ENCODE measurements at places on chromosomes 16 and 17.
A peak's percentile ranks its signal among the peaks of the same experiment; 100 is the strongest.

- DNase-seq: no peak
Measured at GRCh38 chr16:46688101-46688653, 801 bp downstream of the VPS35 start.

DNA sequence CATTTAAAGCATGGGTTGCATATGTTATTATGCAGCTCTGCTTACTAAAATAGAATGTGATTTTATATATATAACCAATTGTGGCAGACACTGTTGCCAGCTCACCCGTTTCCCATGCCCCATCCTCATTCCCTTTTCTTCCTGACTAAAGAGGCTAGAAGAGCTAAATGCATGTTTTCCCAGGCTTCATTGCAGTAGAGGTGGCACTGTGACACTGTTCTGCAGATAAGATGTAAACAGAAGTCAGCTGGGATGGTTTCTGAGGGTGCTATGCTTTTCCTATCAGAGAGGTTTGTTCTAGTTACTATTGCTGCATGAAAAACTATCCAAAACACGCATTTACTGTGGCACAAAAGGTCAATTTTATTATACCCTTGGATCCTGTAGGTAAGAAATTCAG, 5.7 kb upstream of the TOB1 start:
- no peak for DNase-seq

DNA sequence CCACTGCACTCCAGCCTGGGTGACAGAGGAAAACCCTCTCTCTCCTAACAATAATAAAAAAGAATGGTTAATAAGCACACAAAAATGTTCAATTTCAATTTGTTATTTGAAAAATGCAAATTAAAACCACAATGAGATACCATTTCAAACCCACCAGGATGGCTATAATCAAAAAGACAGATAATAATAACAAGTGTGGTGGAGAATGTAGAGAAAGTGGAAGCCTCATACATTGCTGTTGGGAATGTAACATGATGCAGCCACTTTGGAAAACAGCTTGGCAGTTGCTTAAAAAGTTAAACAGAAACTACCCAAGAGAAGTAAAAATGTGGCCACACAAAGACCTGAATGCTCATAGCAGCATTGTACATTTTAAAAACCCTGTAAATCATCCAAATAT, 51.8 kb upstream of the MAP3K14 start:
- no peak for DNase-seq

DNA sequence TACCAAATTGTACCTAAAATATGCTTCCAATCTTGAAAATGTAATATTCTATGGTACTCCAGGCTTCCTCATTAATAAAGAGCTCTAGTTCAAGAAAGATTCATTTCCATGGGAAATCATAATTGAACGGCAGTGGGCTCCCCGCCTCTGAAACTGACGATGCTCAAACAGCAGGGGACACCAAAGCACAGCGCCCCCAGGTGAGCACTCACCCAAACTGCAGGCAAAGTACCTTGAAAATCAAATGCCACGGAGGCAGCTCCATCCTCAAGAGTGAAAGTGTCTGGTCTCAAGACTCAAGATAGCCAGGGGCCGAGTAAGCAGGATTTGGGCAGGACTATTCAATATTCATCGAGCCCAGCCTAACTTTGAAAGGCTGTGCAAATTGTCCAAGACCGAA, 217.4 kb upstream of the TNRC6C start:
- no peak for DNase-seq

DNA sequence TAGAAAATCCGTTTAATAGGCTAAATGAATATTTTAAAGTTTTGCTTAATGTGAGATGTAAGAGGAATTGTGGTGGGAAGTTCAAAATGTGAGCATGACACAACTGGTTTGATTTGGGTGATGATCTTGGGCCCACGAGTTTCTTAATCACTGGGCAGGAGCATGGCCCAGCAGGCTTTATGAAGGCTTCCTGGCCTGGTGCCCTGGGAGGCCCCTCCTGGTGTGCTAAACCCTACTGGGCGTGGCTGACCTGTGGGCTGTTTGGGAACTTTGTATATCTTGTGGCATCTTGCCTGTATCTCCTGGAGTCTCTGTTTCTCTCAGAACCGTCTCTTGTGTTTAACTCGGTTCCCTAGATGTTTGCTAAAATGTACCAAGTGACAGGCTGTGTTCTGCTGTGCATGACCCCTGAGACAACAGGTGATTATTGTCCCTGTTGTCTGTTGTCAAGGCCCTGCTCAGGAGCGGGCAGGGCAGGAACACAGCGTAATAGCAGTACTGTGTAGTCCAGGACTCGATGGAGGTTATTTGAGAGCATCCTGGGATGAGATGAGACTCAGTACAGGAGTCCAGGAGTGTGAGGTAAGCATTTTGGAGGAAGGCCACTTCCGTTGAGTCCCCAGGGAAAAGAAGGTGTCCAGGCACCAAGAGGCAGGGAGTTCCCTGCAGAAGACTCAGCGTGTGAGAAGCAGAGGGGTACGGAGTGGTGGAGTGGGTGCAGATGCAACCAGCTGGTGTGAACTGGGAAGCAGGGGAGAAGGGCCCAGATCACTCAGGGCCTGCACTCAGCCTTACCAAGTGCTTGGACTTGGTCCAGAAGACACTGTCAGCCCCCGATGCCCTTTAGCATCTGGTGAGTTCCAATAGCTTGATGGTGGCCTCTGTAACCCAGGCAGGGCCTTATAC, 48.5 kb downstream of the B9D1 start:
- DNase-seq: no peak

GRCh38 chr16:84735849-84736586, 36.2 kb downstream of the USP10 start:
- no peak for DNase-seq

DNA sequence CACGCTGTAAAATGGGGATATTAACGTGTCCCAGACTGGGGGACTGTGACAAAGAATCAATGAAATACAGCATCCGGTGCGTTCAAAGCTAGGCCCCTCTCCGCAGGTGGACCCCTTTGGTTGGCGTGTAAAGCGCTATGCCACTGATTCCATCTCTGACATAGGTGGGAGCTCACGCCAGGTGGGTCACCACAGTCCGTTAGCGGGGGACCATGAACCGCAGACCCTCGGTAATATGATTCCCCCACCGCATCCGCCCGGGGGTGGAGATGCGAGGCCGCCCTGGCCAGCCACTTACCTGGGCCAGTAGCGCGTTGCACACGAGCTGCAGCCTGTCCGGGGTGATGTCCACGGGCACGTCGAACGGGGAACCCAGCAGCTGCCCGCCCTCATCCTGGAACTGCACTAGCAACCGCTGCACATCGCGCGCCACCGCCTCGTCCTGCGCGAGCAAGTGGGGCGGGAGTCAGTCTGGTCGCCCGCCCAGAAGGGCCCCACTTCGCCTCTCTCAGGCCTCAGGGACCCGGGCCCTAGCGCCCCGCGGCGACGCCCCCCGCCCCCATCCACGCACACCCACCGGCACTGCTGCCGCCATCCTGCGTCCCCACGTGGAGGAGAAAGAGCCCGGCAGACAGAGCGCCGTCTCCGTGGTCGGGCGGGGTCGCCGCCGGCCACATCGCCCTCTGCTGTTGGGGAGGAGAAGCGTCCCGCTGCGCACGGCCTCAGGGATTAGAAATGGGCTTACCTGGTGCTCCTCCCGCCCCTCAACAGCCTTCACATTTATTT, at the start of gene NLE1:
NLE1 (minus strand) TSS at position 623 of the 786 bp plus-strand sequence; CDS start at position 595, 28 bp downstream.
- DNase-seq: peak; percentile 77

- DNase-seq: no peak
Measured at GRCh38 chr17:66975614-66976378, 11.3 kb downstream of the CACNG4 start.

DNA sequence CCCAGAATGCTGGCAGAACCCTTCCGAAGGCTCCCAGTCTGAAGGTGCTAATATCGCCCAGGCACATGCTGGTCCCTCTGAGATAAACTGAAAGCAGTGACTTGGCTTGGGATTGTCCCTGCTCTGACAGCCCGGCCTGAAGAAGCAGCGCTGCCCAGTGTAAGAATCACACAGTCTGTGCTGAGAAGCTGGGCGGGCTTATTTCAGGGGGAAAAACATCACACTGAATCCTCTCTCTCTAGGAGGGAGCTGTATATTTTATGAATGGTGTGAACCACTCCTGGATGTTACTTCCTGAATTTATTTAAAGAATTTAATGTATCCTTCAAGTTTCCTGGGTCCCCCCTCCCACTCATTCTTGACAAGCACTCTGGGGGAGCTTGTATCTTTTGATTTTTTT, 36.3 kb downstream of the GAS7 start:
- DNase-seq: no peak

GRCh38 chr16:80029761-80030481, 429.4 kb upstream of the MAF start:
- DNase-seq: no peak

- no peak for DNase-seq
Measured at GRCh38 chr16:48047720-48048119, 108.1 kb downstream of the ABCC12 start.

- no peak for DNase-seq
Measured at GRCh38 chr17:31722251-31723056, 136.6 kb downstream of the COPRS start.

DNA sequence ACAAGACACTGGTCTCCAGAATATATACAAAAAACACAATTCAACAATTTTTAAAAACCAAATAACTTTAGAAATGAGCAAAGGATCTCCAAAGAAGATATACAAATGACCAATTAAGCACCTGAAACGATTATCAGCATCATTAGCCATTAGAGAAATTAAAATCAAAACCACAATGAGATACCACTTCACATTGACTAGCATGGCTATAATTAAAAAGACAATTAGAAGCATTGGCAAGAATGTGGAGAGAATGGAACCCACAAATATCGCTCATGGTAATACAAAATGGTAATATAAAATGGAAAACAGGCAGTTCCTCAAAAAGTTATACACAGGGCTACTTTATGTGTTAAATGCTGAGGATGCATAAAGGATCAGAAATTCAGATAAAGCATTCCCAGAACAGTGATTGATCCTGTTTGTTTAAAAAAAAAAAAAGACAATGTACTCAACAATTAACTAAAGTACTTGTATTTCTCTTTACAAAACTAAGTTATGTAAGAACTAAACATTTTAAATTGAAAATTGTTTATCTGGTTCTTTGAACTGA, 52.5 kb downstream of the KANSL1 start:
- no peak for DNase-seq

DNA sequence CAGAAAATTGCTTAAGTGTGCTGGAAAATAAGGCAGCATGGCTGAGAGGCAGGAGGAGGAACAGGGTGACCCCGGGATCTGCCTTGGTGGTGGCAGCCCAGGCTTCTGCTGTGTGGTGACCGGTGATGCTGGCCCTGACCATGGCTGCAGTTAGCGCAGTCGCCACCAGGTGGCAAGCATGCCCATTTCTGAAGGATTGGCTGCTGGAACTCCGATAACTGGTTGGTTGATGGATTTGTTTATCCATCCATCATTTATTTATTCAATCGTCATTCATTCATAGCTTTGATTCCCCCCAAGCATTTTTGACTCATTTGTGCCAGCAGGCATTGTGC, 29.1 kb upstream of the ITGA3 start:
- DNase-seq: peak; percentile 62

DNA sequence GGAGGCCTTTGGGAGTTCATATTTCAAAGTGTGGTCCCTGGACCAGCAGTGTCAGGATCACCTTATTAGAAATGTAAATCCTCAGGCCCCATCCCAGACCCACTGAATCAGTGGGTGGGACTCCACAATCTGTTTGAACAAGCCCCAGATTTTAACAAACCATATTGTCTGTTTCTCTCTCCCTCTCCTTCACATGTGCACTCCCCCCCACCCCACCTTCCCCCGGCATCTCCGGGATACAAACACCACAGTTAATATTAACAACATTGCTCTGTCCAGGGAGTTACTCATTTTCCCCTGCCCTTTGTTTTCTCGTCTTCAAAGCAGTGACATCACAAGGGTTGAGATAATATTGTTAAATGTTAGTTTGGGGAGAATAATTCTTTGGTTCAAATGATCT, 127.3 kb downstream of the KATNIP start:
- no peak for DNase-seq

DNA sequence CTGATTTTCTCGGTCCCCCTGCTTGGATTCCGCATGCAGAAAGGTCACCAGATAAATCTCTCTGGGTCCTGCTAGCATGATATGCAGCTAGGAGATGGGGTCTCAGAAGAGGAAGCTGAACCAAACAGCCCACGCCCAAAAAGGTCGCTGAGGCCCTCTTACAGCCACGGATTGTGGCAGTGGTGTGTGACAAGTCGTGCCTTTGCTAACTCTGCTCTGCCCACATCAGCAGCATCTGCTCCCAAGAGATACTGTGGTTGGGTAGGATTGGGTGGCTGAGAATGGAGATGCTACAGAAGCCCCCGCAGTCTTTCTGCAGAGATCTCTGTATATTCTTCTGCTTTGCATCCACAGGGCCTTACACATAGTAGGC, 15.2 kb upstream of the SKAP1 start:
- DNase-seq: no peak

DNA sequence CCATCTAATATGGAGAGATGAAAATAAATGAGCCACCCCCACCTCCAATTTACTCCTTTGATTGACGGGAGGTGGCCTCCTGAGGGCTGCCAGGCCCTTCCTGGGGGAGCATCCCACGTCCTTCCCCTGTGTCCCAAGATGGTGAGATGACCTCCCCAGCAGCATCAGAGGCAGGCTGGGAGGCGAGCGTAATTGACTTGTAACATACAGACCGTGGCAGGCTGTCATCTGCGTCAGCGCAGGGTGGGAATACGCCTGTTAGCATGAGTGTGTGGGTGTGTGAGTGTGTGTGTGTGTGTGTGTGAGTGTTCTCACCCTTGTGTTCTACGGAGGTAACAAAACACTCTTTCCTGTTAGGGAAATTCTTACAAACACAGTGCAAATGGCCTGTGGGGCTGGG, 156.9 kb upstream of the CIBAR2 start:
- no peak for DNase-seq

- DNase-seq: no peak
Measured at GRCh38 chr17:71793518-71793917, 327.3 kb upstream of the SOX9 start.

- DNase-seq: no peak
Measured at GRCh38 chr17:5667871-5668270, 83.6 kb upstream of the NLRP1 start.

DNA sequence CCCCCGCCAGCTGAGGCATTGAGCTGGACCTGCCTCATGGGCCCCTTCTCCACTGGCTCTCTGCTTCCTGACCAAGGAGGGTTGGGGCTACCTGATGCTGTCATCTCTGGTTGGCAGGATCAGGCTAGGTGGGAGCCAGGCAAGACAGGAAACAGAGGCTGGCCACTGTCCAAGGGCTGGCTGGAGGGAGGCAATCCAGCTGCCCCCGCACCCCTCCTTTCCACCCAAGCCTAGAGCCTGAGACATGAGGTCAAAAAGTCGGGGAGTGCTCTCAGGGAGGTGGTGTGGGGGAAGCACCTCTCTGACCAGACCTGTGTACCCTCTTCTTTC, 14.5 kb downstream of the NGFR start:
- no peak for DNase-seq

DNA sequence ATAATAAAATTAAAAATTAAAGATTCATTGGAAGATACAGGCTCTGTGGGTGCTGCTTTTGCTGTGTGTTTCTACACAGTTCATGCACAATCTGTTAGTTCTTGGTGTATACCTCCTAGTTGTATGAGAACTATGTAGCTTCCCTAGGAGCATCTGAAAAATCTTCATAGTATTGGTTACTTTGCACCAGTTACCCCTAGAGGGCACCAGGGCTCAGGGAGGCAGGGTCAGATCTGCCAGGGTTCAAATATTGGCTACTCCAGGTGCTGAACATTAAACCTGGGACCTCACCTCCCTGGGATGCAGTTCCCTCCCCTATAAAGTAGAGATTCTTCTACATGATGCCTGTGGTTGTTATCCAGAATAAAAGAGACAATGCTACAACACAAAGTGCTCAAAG, 583.0 kb upstream of the CDH11 start:
- no peak for DNase-seq

- no peak for DNase-seq
Measured at GRCh38 chr17:51322390-51323029, 62.2 kb downstream of the UTP18 start.
